ENCODE measurements at places on chromosomes 7 and 10.

- no peaks in the 10 kb centered on the region for H3K27me3 ChIP-seq
- no peak overlapping the region for H3K4me3 ChIP-seq
- H3K36me3 ChIP-seq, result no peaks in the 10 kb centered on the region
- no peaks in the 10 kb centered on the region for H3K4me1 ChIP-seq
Observed at GRCh38 chr7:33694006-33694405, 211.3 kb upstream of the BMPER start.

DNA sequence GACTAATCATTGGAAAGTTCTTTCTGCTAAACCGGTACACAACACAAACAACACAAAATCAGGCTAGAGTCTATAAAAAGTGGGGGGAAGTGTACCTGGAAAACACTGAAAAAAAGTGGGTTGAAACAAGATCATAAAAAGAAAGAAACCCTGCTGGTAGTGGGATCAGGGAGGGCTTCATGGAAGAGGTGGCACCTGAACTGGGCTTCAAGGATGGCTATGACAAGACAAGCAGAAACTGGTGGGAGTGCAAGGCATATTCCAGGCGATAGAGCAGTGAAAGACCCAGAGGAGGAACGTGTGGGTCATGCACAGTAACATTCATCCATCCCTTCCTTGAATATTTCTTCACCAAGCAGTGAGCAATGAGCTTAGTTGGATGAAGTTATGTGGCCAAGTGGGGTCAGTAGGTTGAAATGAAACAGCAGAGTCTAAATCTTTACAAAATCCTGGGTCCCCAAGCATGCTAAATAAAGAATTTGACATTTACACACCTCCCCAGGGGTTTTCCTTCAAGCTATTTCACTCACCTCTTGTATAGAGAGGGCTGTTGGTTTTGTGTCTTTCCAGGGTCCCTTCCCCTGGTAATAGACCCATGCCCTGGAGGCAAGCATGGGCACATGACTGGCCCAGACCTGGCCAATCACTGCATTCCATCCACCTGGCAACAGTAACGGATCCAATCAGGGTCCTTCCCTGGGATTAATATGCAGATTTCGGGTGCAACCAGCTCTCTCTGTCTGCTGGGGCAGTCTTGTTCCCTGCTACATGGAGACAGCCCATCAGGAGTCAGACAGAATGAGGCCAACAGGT lies 38.2 kb downstream of the SPOCK2 start:
- DNase-seq, result peak; percentile 47
- no peak overlapping the region for H3K4me3 ChIP-seq
- no peaks in the 10 kb centered on the region for H3K36me3 ChIP-seq
- no peak overlapping the region for H3K27ac ChIP-seq

DNA sequence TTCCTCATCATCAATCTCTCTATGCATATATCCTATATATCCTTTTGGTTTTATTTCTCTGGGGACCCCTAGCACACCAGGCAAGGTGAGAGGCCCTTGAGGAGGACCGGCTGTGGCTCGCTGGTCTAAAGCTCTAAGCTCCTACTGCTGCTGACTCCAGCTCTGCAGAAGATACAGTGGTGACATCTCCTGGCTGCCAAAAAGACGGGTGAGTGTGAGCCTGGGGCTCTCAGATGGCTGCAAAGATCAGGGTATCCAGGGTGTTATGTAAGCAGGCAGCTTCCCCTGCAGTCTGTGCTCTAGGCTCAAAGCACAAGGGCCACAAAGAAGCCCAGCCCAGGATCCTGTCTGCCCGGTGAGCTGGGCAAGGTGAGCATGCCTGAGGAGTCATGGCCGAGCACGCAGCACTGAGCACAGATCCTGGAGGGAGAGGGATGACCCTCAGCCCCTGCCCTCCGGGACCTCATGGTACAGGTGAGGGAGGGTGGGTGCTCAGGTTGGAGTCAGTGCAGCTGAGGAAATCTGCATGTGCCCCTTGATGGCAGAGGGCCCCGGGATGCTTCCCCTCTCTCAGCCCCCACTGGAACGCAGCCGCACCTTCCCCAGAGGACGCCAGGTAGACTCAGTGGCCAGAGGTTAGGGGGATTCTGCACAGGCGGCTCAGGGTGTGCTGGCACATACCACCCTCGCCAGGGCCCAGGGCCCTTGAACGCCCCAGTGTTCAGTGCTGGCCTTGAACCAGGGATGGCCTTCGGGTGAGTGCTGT lies 95.4 kb upstream of the INSIG1 start:
- no peaks in the 10 kb centered on the region for H3K4me1 ChIP-seq
- no peak for DNase-seq
- no peak overlapping the region for H3K27ac ChIP-seq

GRCh38 chr10:62050893-62051433 lies 149.5 kb downstream of the ARID5B start:
- no peaks in the 10 kb centered on the region for H3K36me3 ChIP-seq
- H3K27ac ChIP-seq, result no peak overlapping the region
- DNase-seq, result no peak
- H3K4me3 ChIP-seq, result no peak overlapping the region
- H3K27me3 ChIP-seq, result peaks cover 11% of the 10 kb centered on the region

GRCh38 chr7:105473163-105473562 lies 48.9 kb downstream of the PUS7 start:
- no peaks in the 10 kb centered on the region for H3K27me3 ChIP-seq
- H3K27ac ChIP-seq, result no peak overlapping the region
- DNase-seq, result no peak
- no peak overlapping the region for H3K4me3 ChIP-seq
- H3K4me1 ChIP-seq, result no peaks in the 10 kb centered on the region

DNA sequence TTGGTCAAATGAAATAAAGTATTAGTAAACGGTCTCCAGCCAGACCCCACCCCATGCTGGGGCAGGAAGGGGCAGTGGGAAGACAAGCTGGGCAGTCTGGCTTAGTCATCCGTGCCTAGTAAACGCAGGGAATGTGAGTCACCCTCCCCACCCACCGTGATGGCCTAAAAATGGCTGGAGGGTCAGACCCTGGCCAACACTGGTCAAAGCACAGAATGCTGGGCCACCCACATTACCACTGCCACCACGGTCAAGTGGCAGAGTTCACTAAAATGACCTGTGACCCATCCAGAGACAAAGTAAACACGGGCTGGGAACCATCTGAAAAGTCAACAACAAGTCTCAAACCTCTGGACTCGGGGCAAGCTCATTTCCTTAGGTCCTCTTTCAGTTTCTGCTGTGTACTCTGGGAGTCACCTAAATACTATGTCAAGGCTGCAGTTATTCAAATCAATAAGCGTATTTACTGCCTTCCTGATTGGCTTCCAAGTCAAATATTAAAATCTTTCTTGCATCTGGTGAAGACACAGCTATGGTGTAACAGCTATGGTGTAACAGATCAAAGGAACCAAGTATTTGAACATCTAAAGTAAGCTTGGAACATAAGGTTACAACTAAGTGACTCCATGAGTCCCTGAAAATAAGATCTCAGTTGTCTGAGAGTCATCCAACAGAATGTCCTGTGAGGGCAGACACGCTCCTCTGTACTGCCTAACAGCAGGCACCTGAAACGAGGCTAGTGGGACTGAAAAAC lies 3.0 kb downstream of the ZFAND2A start:
- no peak for DNase-seq
- H3K27ac ChIP-seq, result no peak overlapping the region
- H3K4me3 ChIP-seq, result no peak overlapping the region
- peaks cover 13% of the 10 kb centered on the region for H3K4me1 ChIP-seq

DNA sequence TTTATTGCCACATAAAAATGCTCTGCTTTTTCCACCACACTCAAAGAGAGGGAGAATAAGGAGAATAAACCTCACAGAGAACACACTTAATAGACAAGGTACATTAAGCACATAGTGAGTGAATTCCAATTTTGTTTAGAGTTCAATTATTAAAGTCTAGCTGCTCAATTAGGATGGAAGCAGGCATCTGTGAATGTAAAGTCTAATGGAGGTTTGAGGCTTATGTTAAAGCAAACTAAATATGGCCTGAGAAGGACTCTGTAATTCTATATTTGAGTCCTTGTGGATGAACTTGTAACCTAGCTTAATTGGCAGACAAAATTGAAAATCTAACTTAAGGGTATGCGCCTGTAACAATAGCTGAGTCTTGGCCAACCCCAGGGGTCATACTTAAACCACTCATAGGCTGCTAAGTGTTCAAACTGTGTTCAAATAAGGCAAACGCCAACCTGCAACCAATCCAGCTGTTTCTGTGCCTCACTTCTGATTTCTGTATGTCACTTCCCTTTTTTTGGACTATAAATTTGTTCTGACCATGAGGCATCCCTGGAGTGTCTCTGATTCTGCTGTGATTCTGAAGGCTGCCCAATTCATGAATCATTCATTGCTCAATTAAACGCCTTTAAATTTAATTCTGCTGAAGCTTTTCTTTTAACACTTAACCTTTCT lies 31.3 kb upstream of the NME8 start:
- H3K4me1 ChIP-seq, result no peaks in the 10 kb centered on the region
- no peak for DNase-seq
- H3K36me3 ChIP-seq, result peaks cover 4% of the 10 kb centered on the region
- H3K27me3 ChIP-seq, result no peaks in the 10 kb centered on the region
- no peak overlapping the region for H3K4me3 ChIP-seq

- no peak overlapping the region for H3K27ac ChIP-seq
- H3K4me3 ChIP-seq, result no peak overlapping the region
- H3K36me3 ChIP-seq, result no peaks in the 10 kb centered on the region
- no peaks in the 10 kb centered on the region for H3K27me3 ChIP-seq
- no peaks in the 10 kb centered on the region for H3K4me1 ChIP-seq
Observed at GRCh38 chr10:71294091-71294561, 24.9 kb upstream of the SLC29A3 start.

- H3K4me3 ChIP-seq, result no peak overlapping the region
- H3K36me3 ChIP-seq, result no peaks in the 10 kb centered on the region
- no peak for DNase-seq
- no peaks in the 10 kb centered on the region for H3K27me3 ChIP-seq
Observed at GRCh38 chr10:67602268-67602950, 93.6 kb downstream of the CTNNA3 start.

GRCh38 chr10:63712717-63713115 lies 191.5 kb downstream of the REEP3 start:
- peak overlapping the region; percentile 86 for H3K27ac ChIP-seq
- peak overlapping the region; percentile 17 for H3K4me3 ChIP-seq
- DNase-seq, result no peak

DNA sequence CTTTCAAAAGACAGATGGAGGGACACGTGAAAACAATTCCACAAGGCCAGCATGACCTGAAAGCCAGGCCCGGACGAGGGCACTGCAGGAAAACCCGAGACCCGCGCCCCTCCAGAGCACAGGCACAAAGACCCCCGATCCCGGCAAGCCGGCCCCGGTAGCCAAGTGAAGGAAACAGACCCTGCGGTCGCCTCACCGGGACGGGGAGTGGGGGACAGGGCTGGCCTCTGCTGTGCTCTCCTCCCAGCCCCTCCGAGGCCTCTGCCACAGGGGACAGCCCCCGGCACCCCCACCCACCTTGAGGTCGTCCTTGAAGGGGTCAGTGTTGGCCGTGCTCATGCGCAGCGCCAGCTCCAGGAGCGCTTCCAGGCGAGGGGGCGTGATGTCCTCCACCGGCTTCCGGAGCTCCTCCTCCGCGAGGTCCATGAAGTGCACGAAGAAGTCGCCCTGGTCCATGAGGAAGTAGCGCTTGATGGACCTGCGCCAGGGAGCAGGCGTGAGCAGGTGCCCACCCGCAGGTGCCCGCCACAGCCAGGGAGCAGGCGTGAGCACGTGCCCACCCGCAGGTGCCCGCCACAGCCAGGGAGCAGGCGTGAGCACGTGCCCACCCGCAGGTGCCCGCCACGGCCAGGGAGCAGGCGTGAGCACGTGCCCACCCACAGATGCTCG lies 11.3 kb upstream of the ADAM8 start:
- H3K27ac ChIP-seq, result no peak overlapping the region
- H3K4me3 ChIP-seq, result no peak overlapping the region
- H3K36me3 ChIP-seq, result no peaks in the 10 kb centered on the region
- no peaks in the 10 kb centered on the region for H3K27me3 ChIP-seq

DNA sequence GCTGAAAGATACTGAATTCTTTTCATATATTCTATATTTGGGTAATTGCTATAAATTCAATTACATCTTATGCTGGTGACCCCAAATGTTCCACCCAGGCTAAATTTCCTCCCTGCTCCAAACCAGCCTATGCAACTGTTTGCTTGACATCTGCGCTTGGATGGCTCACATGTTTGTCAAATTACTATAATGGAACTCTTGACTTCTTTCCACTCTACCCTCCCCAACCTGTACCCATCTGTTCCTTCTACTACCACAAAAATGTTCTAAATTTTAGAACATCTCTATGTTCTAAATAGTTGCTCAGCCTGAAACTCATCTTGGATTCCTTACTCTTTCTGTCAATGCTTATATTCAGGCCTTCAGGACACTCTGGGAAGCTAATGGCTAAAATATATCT lies 249.9 kb upstream of the SMIM30 start:
- H3K27ac ChIP-seq, result no peak overlapping the region
- H3K4me1 ChIP-seq, result no peaks in the 10 kb centered on the region
- no peak overlapping the region for H3K4me3 ChIP-seq
- DNase-seq, result no peak

GRCh38 chr10:119680050-119680449 lies 28.9 kb downstream of the BAG3 start:
- no peaks in the 10 kb centered on the region for H3K36me3 ChIP-seq
- DNase-seq, result no peak
- no peaks in the 10 kb centered on the region for H3K27me3 ChIP-seq
- H3K27ac ChIP-seq, result no peak overlapping the region

DNA sequence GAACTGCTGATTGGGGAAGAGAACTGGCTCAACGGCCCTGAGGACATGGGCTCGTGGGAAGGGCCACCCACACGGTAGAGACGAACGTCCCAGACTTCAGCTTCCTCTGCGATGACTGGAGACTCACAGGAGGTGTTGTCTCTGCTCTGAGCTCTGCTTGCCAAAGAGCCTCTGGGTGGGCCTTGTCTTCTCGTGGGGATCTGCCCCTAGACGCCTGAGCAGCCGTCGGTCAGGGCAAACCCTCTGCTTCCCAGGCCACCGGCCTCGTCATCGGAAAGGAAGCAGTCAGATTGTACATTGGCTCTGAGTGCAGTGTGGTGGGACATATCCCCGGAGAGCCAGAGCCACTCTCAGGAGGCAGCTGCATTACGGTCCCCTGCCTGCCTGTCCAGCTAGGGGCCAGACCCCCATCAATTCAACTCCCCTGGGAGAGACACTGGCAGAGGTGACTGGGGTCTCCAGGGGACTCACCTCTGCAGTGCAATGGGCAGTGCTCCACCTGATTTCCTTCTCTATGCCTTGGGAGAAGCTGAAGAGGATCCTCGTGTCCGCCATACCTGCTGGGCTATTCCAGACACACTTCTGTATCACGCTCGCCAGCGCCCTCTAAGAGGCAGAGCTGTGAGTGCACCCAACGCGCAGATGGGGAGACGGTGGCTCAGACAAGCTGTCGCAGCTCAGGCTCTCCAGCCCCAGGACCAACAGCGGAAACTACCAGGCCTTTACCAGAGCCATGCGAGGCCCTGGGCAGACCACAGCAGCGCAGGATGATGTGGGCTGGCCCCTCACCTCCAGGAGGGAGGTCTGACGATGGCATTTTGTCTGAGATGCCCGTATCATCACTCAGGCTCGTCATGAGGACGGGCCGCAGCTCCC lies 227.4 kb downstream of the TCERG1L start:
- H3K4me3 ChIP-seq, result no peak overlapping the region
- no peak overlapping the region for H3K27ac ChIP-seq
- no peaks in the 10 kb centered on the region for H3K4me1 ChIP-seq
- H3K27me3 ChIP-seq, result no peaks in the 10 kb centered on the region
- no peaks in the 10 kb centered on the region for H3K36me3 ChIP-seq

Data from neural progenitor cell (in vitro differentiated cells).